ENCODE measurements at places on chromosomes 3 and 15.

GRCh38 chr3:16538507-16538906 is 25.0 kb upstream of the RFTN1 start:
- no peak for DNase-seq

- peak; percentile 27 for DNase-seq
Measured at GRCh38 chr3:108552267-108553159, 36.7 kb downstream of the CIP2A start.

DNA sequence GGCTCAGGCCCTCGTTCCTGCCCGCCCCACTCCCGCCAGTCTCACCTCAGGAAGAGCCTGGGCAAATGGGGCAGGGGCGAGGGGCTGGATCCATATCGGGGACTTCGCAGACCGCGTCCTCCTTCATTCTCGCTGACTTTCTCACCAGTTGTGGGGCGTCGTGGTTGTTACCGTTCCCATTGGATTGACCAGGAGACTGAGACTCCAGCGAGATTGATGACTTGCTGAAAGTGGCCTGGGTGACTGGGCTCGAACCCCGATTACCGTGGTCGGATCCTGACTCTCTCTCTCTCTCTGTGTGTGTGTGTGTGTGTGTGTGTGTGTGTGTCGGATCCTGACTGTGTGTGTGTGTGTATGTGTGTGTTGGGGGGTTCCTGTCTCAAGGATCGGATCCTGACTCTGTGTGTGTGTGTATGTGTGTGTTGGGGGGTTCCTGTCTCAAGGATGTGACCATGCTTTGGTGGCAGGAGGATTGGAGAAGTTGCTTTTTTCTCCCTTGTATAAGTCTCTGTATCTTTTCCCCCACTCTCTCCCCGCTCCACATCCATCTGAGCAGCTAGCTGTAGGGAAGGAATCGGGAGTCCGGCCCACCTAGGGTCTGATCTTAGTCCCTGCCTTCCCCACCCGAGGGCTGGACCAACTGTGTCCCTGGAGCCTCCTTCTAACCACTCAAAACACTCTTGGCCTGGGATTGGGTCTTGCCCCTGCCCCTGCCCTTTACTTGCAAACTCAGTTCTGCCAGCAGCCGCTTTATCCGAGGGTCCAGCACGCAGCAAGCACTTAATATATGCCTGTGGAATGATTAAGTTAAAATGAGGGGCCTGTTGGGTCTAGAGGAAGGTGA is 603 bp downstream of the PLEKHO2 start:
- no peak for DNase-seq

GRCh38 chr3:126213379-126214028 is 33.1 kb upstream of the ALDH1L1 start:
- DNase-seq, result no peak

DNA sequence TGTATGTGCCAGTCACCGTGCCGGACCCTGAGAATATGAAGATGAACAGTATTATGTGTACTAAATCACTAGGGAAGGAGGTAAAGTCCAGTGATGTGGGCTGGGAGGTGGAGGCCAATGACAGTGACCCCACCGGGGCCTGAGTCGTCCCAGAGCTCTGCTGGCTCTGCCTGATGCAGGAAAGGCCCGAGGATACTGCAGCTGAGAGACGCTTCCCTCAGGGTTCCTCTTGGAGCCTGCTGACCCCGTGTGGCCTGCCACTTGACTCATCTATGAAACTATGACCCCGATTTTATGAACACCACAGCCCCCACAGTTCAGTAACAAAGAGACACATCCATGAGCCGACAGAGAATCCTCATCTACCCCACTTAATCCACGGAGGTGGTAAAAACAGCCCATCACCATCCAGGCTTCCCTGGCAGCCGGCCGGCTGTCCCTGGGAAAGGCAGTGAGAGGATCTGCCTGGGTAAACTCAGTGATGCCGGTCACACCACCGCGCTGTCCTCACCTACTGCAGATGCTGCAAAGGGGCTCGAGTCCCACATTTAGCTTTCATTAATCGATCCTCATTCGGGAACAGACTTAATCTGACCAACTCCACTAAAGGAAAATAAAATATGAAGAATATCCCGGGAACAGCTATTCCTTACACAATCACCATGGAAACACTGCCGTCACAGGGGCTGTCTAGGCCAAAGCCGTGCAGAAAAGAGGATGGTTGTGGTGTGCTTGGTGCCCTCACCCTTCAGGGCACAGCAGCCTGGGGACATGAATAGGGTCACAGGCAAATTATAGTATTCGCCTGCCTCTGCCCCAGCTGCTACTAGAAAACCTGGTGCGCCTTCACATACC is 82.9 kb downstream of the ARRDC4 start:
- DNase-seq, result no peak

DNA sequence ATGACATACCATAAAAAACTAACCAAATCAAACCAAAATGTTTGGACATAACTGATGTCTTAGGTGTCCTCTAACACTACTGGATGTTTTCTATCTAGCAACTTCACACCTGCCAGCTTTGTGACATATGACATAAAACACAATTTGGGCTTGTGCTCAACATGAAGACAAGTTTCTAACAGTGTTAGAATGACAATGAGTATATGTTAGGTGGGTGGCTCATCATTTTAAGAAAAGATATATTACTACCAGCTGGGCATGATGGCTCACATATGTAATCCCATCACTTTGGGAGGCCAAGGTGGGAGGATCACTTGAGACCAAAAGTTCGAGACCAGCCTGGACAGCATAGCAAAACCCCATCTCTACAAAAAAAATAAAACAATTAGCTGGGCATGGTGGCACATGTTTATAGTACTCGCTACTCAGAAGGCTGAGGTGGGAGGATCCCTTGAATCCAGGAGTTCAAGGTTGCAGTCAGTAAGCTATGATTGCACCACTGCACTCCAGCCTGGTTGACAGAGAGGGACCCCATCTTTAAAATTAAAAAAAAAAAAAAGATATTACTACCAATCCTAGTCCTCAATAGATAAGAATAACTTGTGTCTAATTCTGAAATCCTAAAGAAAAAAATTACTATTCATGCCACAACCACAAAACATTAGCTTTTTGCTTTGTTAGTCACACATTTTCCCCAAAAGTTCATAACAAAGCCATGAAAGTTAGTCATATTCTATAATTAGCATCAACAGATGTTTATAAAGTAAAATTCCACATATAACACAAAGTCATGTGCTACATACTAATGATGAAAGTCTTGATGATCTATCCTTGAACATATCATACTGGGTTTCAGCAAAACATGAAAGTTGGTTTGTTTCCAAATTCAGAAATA is 59.9 kb downstream of the LRRFIP2 start:
- DNase-seq, result no peak

DNA sequence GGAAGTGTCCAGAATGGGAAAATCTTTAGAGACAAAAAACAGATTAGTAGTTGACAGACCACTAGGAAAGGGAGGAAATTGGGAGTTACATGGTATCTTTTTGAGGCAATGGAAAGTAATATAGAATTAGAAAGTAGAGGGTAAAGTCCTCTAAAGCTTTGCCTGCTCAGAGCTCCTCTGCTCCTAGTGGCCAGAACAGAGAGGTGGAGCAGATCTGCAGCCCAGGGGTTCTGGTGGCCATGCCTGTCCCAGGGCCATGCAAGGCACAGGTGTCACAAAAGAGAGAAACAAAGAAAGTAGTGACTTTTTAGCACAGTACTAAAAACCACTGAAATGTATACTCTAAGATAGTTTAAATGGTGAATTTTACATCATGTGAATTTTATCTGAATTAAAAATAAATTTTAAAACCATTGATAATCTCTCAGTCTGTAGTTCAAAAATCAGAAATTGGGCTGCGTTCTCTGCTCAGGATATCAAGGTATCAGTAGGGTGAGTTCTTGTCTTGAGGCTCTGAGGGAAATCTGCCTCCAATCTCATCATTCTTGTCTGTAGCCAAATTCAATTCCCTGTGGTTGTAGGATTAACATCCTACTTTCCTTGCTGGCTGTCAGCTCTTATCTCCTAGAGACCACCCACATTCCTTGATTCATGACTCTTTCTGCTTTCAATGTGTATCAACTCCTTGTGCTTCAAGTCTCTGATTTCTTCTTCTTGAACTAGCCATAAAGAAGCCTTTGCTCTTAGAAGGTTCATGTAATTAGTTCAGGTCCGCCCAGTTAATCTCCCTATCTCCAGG is 23.6 kb downstream of the PYGO1 start:
- DNase-seq, result no peak

DNA sequence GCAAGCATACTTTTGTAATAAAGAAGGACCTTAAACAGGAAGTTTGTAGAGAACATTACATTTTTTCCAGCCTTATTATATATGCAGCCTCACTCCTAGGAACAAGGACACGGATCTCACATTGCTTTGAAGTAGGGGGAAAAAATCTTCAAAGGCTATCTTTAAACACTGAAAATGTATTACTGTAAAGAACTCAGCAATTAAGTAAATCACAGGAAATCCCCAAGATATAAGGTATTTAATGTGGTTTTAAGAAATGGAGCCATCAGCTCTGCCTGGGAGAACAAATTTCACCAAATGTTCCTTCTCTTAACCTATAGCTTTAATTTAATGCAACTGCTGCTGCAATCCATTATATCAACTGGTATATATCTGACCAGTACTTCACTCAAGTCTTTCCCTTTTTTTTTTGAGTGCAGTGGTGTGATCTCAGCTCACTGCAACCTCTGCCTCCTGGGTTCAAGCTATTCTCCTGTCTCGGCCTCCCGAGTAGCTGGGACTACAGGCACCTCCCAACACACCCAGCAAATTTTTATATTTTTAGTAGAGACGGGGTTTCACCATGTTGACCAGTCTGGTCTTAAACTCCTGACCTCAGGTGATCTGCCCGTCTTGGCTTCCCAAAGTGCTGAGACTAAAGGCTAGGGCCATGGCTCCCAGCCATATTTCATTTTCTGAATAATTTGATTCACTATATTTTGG is 2.8 kb downstream of the BTLA start:
- no peak for DNase-seq

GRCh38 chr15:34942363-34942762 is 27.2 kb downstream of the AQR start:
- DNase-seq, result no peak

DNA sequence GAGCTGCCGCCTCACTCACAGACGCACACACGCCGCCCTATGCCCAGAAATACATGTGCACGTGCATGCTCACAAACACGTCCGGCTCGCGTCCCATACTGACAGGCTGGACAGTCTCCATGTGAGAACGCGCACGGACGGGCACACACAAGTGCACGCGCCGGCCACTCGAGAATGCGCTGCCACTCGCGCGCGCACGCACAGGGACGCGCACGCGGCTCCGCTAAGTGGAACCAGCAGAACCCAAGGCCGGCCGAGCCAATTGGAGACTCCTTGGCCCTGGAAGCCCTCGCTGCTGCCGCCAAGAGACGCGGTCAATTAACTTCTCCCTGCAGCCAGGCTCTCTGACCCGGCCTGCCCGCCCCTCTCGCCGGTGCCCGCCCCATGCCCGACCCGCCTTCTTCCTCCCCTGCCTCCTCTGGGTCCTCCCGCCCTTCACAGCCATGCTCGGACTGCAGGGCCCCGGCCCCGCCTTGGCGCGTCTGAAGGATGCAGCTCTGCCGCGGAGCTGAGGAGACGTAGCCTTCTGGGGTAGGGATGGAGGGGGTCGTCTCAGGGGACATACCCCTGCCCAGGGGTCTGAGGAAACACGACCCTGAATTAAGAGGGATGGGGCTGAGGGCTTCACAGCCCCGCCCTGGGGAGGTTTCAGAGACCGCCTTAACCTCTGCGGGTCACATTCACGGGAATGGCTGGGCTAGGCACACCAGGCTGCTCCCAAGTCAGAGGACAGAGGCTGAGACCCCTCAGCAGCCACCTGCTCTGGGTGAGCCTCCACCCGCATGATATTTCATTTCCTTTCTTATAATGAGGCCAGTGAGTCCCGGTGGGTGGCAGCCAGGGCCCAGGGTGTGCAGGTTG is 15.0 kb downstream of the PTH1R start:
- DNase-seq, result no peak

- no peak for DNase-seq
Measured at GRCh38 chr3:176741664-176742047, 455.6 kb downstream of the TBL1XR1 start.

DNA sequence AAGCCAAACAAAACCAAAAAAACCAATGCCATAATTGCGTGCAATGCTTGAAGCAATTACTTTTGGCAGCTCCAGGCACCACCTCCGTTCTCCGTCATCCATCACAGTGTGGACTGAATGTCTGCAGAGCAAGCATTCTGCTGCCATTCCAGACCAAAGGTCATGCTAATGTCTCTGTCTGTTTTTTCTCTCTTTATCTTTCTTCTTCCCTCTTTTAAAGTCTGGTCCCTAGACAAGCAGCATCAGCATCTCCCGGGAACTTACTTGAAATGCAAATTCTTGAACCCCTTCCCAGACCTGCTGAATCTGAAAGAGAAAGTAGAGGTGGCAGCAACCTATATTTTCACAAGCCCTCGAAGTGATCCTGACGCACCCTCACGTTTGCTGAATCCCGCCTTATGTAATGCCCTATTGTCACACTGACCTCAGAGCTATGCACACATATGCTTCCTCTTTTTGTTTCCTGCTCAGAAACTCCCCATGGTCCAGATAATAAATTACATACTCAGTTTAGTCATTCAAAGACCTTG is 297.3 kb upstream of the PROK2 start:
- no peak for DNase-seq

- peak; percentile 75 for DNase-seq
Measured at GRCh38 chr15:65318870-65319356, 14.4 kb downstream of the RNU5B-1 start.

GRCh38 chr3:177598097-177598833 is 401.0 kb upstream of the TBL1XR1 start:
- no peak for DNase-seq

DNA sequence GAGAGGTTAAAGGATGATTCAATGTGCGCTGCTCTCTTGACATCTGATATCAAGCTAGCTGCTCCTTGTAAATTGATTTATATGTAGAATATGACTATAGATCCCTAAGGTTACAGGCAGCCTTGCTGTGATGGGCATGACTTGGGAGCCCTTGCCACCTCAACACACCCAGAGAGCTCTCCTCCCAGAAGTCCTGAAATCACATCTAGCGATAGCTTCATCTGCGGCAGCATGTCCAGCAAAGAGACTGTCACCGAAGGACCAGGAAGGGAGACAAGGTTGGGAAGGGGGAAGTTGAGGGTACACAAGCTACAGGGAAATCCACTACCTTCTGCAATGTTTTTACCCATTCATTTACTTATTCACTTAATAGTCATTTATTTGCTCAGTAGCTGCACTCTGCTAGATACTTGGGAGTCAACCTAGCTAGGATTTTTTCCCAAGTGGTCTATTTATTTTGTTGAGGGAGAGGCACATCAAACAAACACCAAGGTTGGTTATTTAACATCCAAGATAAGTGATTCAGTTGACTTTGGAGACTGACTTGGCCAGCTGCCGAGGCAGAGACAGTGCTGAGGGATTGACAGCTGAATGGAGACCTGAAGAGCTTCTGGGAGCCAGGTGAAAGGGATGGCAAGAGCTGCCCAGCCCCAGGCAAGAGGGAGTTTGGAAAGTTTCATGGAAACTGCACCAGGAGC is 205.8 kb upstream of the IL12A start:
- DNase-seq, result no peak

- no peak for DNase-seq
Measured at GRCh38 chr3:190056742-190057141, 64.0 kb downstream of the P3H2 start.

Data from CD4-positive, alpha-beta T cell treated with Interleukin-6 at 100 ng/mL for 8 hours (primary cell).